RWPE2 (cell line): ENCODE measurements at places on chromosomes 2 and 18.

DNA sequence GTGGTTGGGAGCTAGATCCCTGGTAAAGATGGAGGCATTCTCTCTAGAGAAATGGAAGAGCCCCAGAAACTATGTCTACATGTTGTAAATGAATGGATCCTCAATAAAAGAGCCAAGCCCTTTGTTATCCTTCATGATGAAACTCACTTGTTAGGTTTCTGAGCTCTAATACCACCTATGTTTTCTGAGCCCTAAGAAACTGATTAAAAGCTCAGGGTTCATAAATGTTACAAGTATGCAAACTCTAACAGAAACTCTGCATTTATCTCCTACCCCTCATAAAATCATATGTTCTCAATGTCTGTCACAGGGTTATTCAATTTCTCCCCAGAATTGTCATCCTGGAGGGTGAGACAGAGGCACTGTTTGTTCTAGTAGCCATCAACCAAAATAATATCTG is 18.0 kb upstream of the HNMT start:
- no peak for DNase-seq

DNA sequence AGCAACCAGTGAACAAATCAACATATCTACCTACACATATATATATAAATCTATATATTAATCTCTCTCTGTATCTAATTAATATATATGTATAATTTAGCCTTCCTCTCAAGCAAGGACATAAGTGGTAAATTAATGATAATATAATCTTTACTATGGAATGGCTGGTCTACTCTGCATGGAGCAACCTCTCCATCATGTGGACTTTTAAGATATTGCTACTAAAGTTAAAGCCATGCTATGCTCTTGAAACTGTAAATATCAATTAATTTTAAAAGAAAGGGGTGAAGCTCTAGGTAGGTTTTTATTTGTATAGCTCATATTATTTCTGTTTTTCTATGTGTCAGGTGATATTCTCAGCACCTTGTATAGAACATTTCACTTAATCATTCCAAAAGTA is 147.0 kb downstream of the PPP1R1C start:
- no peak for DNase-seq

DNA sequence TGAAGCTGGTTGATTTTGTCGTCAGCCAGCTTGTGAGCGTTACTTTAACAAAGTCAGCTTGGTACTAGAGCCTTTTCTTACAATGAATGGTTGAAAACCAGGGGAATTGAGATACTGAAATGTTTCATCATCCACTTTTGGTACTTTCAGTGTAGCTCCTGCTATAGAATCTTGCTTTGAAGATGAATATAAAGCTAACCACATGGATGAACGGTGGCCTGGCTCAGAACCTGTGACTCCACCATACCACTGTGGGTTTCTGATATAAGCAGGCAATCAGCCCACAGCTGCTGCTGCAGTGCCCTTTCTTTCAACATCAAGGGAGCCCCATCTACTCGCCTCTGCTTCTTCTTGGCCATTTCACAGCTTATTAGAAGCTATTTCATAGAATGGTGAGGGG is 53.2 kb upstream of the GPR45 start:
- no peak for DNase-seq

- DNase-seq = no peak
These were observed 87.2 kb downstream of the NRP2 start for GRCh38 chr2:205769495-205769850.

GRCh38 chr2:221883976-221884375 is 311.9 kb upstream of the EPHA4 start:
- no peak for DNase-seq

DNA sequence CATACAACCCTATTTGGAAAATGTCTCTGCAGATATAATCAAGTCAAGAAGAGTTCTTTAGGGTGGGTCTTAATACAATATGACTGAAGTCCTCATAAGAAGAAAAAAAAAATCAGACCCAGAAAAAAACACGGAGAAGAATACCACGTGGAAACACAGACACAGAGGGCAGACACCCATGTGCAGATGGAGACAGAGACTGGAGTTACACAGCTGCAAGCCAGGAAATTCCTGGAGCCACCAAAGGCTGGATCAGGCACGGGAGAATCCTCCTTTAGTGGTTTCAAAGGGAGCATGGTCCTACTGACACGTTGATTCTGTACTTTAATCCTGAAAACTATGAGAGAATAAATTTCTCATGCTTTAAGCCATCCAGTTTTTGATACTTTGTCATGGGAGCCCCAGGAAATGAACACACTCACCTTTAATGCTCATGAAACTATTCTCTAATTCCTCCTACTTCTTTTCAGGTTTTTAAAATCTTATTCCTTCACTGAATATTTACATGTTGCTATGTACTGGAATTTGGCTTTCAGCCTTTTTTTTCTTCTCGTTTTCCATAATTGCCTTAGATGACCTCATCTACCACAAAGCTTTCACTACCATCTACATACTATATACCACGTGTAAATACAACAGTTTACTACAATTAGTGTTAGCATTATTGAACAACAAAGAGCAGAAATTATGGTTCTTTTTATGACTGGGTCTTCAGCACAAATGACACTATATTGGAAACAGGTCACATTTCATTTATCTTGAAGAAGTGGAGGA is 529.1 kb downstream of the IRS1 start:
- DNase-seq = no peak

- DNase-seq = no peak
These were observed 44.4 kb upstream of the ITPRID2 start for GRCh38 chr2:181847198-181847556.

- DNase-seq = no peak
These were observed 42.3 kb downstream of the RPRD1A start for GRCh38 chr18:36025025-36025424.

GRCh38 chr2:112846031-112846430 is 9.5 kb upstream of the IL1B start:
- DNase-seq = no peak

DNA sequence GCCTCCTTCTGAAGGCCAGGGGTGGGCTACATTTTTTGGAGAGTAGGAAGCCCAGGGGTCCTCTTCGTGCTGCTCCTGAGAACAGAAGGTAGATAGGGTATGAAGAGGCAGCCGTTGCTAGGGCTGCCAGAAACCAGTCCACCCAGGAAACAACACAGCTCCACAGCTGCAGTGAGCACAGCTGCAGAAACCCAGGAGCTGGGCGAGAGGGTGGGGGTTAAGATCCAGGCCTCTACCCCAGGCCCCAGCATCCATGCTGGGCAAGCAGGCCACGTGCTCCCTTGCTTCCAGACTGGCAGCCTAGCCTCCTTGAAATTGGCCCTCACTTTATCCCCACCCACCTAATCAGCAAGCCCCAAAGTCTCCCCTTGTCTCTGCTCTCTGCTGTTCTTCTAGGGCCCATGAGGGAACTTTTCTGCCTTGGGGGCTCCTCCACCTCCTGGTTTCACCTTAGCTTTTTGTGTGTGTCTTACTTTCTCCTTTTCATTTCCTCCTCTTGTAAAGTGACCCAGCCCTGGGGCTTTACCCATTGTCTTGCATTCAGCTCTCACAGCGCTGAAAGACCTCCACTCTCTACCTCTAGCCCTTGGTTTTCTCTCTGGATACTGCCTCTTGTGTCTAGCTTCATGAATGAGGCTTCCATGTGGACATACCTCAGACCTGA is 30.7 kb downstream of the STON1 start:
- no peak for DNase-seq

- no peak for DNase-seq
These were observed 115.8 kb downstream of the POLE4 start for GRCh38 chr2:75074228-75074627.
